Chondrocyte (in vitro differentiated cells): ENCODE measurements at places on chromosomes 11 and 22. TPM values are rescaled to one million over a fixed set of nuclear protein-coding genes. Genes with fewer than 3 reads are reported as not detected.

The BAD gene
- 55.5 to 58.8 TPM (median 56.8 TPM) in 3 replicates for total RNA-seq

The PKDREJ gene
- 0.05 to 0.08 TPM (median 0.07 TPM) in 3 replicates for total RNA-seq

The DEUP1 gene
- total RNA-seq: 0.15 TPM in 1 of 3 replicates, not detected in the others

The OR10W1 gene
- total RNA-seq: not detected in 3 replicates

The RNF121 gene
- 63.2 to 97.1 TPM (median 64.2 TPM) in 3 replicates for total RNA-seq

DNA sequence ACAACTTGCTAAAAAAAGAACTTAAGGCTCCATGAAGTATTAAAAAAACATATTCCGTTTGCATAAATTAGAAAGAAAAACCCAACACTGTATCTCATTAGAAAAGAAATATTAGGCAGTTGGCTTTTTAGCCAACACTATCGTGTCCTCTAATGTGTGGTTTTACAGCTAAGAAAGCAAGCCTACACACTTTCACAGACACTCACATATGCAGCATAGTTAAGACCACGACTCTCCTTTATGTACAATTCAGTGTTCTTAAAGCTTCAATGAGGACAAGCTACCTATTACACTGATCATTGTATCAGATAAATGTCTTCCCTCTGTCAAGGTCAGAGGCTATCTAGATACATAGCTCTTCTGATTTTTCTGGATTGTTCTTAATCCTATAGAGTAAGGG, 80.1 kb downstream of the PICALM start:
- no peak for DNase-seq

GRCh38 chr11:102577182-102577581, 46.6 kb upstream of the MMP7 start:
- no peak for DNase-seq

GRCh38 chr22:43887391-43887790, 4.4 kb downstream of the PNPLA5 start:
- DNase-seq: peak; percentile 74
